ENCODE measurements at places on chromosomes 5 and 9. TPM values are rescaled to one million over a fixed set of nuclear protein-coding genes. Genes with fewer than 3 reads are reported as not detected.

SLC6A3 gene
- total RNA-seq: not detected

AMBP gene
- not detected for total RNA-seq

CSF2 gene
- total RNA-seq: not detected

KIF4B gene
- not detected for total RNA-seq

SLC28A3 gene
- not detected for total RNA-seq

TERT gene
- total RNA-seq: 0.22 TPM

DOCK2 gene
- total RNA-seq: 354 TPM

DNA sequence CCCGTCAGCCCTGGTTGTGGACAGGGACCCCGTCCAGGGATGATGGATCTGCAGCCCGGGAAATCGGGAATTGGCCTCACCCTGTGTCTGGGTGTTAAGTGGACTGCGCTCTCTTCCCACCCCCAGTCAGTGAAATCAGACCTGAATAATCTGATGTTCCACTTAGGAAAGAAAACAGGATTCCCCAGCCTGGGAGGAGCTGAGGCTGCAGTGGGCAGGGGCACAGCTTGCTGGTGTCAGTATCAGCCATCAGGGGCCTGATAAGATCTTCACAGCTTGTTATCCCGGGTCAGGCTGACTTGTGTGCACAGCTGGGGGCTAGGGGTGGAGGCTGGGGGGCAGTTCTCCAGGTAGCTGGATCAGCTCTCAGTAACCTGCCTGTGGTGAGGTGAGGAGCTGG lies 29.1 kb downstream of the LMX1B start:
- no peaks in the 10 kb centered on the region for H3K36me3 ChIP-seq
- no peak for DNase-seq
- H3K4me3 ChIP-seq: no peak overlapping the region
- peaks cover 6% of the 10 kb centered on the region for H3K27me3 ChIP-seq
- no peak overlapping the region for H3K27ac ChIP-seq

- no peak overlapping the region for H3K4me3 ChIP-seq
- H3K27ac ChIP-seq: no peak overlapping the region
- no peaks in the 10 kb centered on the region for H3K27me3 ChIP-seq
- no peaks in the 10 kb centered on the region for H3K36me3 ChIP-seq
- no peaks in the 10 kb centered on the region for H3K4me1 ChIP-seq
Observed at GRCh38 chr9:111872886-111873285, 23.7 kb upstream of the UGCG start.

GRCh38 chr5:180358179-180358578 lies 5.0 kb upstream of the GFPT2 start:
- H3K36me3 ChIP-seq: no peaks in the 10 kb centered on the region
- peaks cover 11% of the 10 kb centered on the region for H3K27me3 ChIP-seq
- no peak overlapping the region for H3K27ac ChIP-seq

DNA sequence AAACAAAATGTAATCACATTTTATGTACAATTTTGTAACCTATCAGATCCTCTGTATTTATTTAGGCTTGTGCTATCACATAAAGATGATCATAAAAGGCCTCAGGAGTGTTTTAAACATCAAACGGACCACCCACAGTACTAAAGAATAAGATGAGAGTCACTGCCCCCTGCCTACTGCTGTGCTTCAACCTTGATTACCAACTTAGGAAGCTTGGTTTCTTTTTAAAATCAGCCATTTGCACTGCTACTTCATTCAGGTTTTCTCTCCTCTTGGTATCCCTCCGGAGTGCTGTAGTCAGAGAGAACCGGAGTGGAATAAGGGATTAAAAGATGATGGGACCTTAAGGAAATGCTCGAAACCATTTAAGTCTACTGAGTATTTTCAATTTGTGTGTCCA lies 6.9 kb downstream of the C7 start:
- H3K4me1 ChIP-seq: no peaks in the 10 kb centered on the region
- no peaks in the 10 kb centered on the region for H3K36me3 ChIP-seq
- H3K27me3 ChIP-seq: peaks cover 4% of the 10 kb centered on the region
- H3K4me3 ChIP-seq: no peak overlapping the region

DNA sequence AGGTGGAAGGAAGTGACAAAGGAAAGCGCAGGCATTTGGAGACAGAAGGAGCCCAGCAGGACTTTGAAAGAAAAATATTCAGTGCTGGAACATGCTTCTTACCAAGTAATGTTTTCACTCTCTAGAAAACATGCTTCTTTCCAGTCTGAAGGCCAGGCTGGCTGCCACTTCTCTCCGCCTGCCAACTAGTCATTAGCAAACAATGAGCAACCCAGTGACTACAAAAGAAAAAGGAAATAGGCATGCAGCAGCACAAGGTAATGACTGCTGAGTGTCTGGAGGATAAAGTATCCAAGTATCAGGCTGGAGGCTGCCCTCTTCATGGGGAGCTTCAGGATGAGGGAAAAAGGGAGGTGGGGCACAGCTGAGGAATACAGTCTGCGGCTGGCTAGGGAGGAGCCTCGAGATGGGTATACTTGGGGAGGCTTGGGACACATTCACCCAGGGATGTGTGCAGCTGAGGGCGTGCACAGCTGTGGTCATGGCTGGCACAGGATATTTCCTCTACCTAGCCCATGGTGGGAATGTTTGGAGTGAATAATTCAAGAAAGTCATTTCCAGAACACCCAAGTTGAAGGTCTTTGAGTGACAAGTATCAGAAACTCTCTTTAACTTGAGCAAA lies 161.5 kb upstream of the KIF2A start:
- peaks cover 5% of the 10 kb centered on the region for H3K27me3 ChIP-seq
- no peak for DNase-seq
- no peak overlapping the region for H3K27ac ChIP-seq
- no peaks in the 10 kb centered on the region for H3K4me1 ChIP-seq
- H3K4me3 ChIP-seq: no peak overlapping the region

- peak; percentile 92 for DNase-seq
- no peaks in the 10 kb centered on the region for H3K36me3 ChIP-seq
- no peaks in the 10 kb centered on the region for H3K27me3 ChIP-seq
- peak overlapping the region; percentile 85 for H3K4me3 ChIP-seq
- H3K27ac ChIP-seq: peak overlapping the region; percentile 92
Observed at GRCh38 chr9:35114113-35114839, 1.4 kb downstream of the ATOSB start.

DNA sequence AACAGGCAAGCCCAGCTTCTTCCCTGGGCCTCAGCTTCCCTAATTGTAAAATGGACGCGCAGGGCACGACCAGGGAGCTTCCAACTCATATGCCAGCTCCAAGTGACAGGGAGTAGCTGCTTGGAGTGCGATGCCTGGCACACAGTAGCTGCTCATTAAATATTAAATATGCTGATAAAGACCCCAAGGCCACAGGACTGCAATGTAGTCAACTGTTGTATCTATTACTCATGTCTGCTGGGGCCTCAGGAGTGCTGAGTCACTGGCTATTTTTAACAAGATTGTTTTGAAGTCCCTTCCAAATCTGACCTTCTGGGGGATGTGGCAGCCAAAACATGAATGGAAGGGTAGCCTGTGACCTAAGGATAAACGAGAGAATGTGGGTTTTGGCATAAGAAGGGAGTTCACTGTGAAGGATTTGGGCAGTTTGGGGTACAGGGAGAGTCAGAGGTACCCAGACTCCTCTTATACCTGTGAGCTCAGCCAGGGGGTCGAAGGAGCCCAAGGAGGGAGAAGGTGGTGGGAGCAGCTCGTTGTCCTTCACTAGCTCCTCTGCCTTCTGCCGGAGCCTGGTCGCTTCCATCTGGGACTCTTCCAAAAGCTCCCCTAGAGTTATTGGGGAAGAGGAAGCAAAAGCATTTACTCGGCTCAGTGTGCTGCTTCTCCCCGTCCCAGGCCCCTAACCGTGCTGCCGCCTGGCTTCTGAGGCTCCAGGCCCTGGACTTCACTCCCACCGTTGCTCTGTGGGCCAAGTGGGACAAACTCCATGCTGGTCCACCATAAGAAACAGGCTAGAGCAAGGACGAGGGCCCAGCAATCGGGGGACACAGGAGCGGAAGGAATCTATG lies 17.5 kb downstream of the TNIP1 start:
- DNase-seq: no peak
- peak overlapping the region; percentile 16 for H3K27ac ChIP-seq
- H3K27me3 ChIP-seq: no peaks in the 10 kb centered on the region
- no peak overlapping the region for H3K4me3 ChIP-seq

DNA sequence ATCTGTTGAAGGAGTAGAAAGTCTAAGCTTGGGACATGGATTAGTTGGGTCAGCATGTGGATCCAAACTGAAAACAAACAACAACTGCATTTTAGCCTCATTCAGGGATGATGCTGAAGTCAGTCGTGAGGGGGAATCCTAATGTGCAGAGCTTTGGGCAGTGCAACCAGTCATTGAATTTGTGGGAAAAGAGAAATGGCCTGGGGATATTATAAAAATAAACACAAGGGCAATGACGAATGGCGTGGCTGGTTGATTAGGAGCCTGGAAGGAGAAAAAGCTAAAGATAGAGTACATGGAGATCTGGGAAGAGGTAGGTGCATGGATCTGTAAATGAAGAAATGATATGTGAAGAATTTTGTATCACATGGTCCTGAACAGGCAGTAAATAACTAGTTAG lies 477.6 kb downstream of the TLE1 start:
- no peak for DNase-seq
- no peaks in the 10 kb centered on the region for H3K4me1 ChIP-seq
- H3K27ac ChIP-seq: no peak overlapping the region
- no peaks in the 10 kb centered on the region for H3K36me3 ChIP-seq

DNA sequence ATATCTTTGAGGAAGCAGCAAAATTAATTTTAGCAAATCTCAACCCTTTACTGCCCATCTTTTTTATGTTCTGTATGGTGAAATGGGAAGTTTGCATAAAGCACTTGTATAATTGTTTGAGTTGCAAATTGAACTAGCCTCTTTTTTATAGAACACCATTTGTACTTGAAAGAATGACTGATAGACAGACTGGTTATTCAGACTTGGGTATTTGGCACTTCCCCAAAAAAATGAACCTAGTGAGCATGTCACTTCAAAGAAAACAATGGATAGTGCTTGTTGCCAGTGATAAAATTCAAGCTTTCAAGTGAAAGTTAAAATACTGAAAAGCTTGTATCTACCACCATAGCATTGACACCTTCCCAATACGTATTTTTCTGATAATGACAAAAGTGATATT lies 115.8 kb downstream of the ERCC6L2 start:
- no peaks in the 10 kb centered on the region for H3K27me3 ChIP-seq
- no peak overlapping the region for H3K27ac ChIP-seq
- no peak overlapping the region for H3K4me3 ChIP-seq

- DNase-seq: no peak
- no peaks in the 10 kb centered on the region for H3K27me3 ChIP-seq
- no peak overlapping the region for H3K27ac ChIP-seq
- H3K4me3 ChIP-seq: no peak overlapping the region
- peaks cover 91% of the 10 kb centered on the region for H3K36me3 ChIP-seq
Observed at GRCh38 chr5:178870411-178870810, 10.7 kb downstream of the ZNF354B start.

DNA sequence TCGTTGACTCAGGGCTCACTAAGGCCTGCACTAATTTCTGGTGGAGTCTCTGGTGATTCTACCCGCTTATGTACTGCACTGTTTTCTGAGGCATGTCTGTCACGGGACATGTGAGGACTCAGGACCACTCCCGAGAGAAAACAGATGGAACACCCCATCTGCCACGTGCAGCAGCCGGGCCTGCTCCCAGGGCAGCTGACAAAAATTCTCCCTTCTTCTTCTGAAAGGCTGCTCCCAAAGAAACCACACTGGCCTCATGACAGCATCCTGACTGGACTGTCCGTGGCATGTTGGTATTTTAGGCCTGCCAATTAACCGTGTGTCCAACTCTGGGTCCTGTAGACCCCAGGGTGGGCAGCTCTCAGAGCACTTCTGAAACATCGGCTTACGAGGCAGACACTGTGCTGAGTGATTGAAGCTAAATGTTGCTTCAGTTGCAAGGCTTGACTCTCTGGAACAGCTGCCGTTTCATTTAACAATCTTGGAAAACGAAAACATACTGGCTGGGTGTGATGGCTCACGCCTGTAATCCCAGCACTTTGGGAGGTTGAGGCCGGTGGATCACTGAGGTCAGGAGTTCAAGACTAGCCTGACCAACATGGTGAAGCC lies 39.0 kb downstream of the FAM240B start:
- no peaks in the 10 kb centered on the region for H3K4me1 ChIP-seq
- H3K36me3 ChIP-seq: no peaks in the 10 kb centered on the region
- H3K4me3 ChIP-seq: no peak overlapping the region
- H3K27me3 ChIP-seq: no peaks in the 10 kb centered on the region
- H3K27ac ChIP-seq: no peak overlapping the region

- H3K4me3 ChIP-seq: no peak overlapping the region
- no peaks in the 10 kb centered on the region for H3K4me1 ChIP-seq
- no peak for DNase-seq
- H3K36me3 ChIP-seq: no peaks in the 10 kb centered on the region
- H3K27me3 ChIP-seq: no peaks in the 10 kb centered on the region
Observed at GRCh38 chr5:34459908-34460307, 196.2 kb upstream of the RAI14 start.

DNA sequence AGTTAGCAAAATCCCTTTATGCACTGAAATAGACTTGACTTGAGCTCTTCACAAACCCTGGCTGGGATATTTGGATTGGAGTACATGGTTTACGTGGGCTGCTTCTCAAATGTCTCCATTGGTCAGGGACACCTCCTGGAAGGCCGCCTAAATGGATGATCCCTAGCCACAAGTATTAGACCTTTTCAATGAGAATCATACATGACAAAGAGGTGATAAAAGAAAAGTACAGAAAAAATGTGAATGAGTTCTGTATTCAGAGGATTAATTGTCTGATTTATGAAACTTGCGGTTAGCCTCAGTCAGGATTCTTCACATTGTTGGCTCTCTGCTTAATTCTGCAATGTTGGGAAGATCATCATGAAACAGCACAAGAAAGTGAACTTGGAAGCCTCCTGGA lies 752.8 kb upstream of the ADAMTS16 start:
- no peak overlapping the region for H3K4me3 ChIP-seq
- DNase-seq: no peak
- H3K4me1 ChIP-seq: no peaks in the 10 kb centered on the region
- no peak overlapping the region for H3K27ac ChIP-seq
- no peaks in the 10 kb centered on the region for H3K36me3 ChIP-seq

- H3K36me3 ChIP-seq: no peaks in the 10 kb centered on the region
- H3K27ac ChIP-seq: no peak overlapping the region
- DNase-seq: no peak
- H3K4me1 ChIP-seq: no peaks in the 10 kb centered on the region
Observed at GRCh38 chr5:44336708-44337107, 52.5 kb downstream of the FGF10 start.

GRCh38 chr5:138909734-138910133 lies 34.6 kb upstream of the LRRTM2 start:
- no peak overlapping the region for H3K27ac ChIP-seq
- H3K27me3 ChIP-seq: no peaks in the 10 kb centered on the region
- H3K4me1 ChIP-seq: no peaks in the 10 kb centered on the region
- peaks cover 5% of the 10 kb centered on the region for H3K36me3 ChIP-seq

DNA sequence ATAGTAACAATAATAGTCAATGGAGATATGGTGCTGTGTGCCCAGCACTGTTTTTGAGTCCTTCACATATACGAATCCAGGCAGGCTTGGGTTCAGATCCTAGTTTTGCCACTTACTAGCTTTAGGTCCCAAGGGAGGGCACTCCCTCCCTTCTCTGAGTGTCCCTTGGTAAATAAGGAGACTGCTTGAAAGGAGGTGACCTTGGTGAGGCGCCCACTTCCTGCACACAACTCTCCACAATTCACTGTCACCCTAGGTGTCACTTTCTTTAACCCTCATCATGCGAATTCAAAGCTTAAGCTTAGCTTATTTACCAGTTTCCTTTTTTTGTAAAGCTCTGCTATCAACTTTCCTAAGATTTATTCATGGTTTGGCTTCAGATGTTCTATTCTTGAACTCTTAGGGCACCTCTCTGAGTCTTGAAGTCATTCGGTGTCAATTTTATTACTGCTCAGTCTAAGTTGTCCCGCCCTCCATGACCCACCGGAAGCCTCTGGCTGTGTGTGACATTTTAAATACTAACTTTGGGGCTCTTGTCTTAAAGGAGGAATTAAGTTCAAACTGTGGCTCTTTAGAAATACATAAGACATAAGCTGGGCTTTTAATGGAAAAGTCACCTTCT lies 170.7 kb upstream of the ZNF618 start:
- H3K27me3 ChIP-seq: no peaks in the 10 kb centered on the region
- no peak for DNase-seq
- no peaks in the 10 kb centered on the region for H3K36me3 ChIP-seq
- no peak overlapping the region for H3K4me3 ChIP-seq
